Activated CD4-positive, CD25-positive, alpha-beta regulatory T cell treated with anti-CD3 and anti-CD28 coated beads, Interleukin-2, amount 50 U/mL, for 24 hours (primary cell): ENCODE measurements at places on chromosomes 5 and 9.

DNA sequence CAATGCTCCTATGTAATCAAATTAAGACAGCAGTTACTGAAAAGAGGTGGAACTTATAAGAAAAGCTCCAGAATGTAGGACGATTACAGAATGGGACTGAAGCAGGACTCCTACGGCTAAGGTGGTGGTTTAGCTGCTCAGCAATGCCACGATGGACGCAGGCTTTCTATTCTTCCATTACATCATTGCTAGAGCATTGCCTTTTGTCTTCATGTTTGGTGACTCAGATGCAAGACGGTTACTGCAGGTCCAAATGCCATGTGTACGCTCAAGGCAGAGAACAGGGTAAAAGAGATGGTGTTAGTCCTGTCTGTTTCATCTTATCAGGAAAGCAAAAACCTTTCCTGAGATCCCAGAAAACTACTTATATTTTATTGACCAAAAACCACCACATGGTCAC is 255.1 kb downstream of the ZSWIM6 start:
- ATAC-seq = no peak

DNA sequence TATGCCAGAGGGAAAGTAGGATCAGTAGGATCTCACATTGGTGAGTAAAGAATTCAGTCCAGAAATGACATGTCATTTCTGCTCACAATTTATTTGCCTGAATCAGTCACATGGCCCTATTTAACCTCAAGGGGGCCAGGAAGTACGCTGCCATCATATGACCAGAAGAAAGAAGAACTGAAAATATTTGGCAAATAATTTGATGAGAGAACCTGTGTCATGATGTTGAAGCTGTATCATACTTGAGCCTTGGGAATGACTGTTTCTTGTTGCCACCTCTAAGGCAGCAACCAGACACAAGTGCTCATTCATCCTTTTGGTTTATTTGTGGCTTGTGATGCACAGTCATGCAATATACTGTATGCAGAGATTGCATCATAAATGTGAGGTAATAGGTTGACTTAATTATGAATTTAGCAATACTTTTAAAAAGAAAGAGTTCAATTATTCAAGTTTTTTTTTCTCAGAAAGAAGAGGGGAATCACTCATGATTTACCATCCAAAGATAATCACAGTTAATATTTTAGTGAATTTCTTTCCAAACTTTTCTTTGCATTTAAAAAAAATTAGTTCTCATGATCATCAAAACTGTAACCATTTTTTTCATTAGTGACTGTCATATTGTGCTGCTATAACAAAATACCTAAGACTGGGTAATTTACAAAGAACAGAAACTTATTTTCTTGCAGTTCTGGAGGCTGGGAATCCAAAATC is 8.2 kb upstream of the ZFYVE16 start:
- peak; percentile 92 for ATAC-seq

GRCh38 chr5:144634138-144634537 is 463.5 kb downstream of the KCTD16 start:
- no peak for ATAC-seq

GRCh38 chr5:132372127-132372526 is 2.6 kb downstream of the SLC22A5 start:
- no peak for ATAC-seq

GRCh38 chr9:36858805-36859375 is 175.2 kb downstream of the PAX5 start:
- no peak for ATAC-seq

DNA sequence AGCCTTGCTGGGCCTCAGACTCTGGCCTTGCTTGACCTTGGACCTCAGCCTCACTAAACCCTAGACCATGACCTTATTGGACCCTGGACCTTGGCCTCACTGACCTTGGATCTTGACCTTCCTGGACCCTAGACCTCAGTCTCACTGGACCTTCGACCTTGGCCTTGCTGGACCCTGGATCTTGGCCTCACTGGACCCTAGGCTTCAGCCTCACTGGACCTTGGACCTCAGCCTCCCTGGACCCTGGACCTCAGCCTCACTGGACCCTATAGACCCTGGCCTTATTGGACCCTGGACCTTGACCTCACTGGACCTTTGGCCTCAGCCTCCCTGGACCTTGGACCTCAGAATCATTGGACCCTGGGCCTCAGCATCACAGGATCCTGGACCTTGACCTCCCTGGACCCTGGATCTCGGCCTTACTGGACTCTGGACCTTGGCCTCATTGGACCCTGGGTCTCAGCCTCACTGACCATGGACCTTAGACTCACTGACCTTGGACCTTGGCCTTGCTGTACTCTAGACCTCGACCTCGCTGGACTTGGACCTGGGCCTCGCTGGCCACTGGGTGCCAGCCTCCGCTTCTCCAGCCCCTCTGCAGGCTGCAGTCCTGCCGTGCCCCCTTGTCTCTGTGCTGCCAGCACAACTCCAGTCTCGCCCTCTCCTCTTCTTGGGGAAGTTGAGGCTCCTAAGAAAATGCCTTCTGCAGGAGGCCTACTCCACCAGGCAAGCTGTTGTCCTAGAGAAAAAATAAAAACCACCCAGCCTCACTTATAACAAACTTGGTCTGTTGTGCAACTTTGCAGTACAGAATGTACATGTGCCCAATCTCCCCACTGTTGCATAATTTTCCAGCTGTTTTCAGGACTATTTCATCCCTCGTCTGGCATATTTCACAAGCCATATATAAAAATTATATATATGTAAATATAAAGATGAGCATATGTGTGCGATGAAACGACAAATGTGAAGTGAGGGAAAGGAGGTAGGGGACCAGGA is 11.0 kb upstream of the ADAMTS2 start:
- ATAC-seq = no peak

DNA sequence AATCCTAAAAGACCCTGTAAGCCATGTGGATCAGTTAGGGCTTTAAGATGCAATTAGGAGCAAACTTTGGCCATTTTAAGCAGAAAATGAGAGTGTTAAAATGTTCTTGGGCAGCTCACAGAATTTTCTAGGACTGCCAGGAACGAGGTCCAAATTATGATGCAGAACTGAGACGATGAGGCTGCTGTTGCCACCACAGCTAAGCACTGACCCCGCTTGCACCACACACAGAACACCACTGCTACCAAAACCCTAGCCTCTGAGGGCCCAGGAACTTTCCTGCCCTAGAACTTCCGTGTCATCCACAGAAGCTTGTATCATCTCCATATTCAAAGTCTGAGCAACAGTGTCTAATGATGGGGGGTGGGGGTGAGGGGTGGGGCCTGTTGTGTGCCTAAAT is 41.0 kb upstream of the PCSK1 start:
- no peak for ATAC-seq
